ENCODE measurements at places on chromosomes 3 and 15.

GRCh38 chr3:110362751-110363150, 708.9 kb upstream of the NECTIN3 start:
- no peak for DNase-seq

- no peak for DNase-seq
Measured at GRCh38 chr3:12405432-12406272, 78.6 kb upstream of the TSEN2 start.

- no peak for DNase-seq
Measured at GRCh38 chr3:123584284-123584987, 417 bp downstream of the HACD2 start.

GRCh38 chr3:157776861-157777260, 273.6 kb upstream of the VEPH1 start:
- no peak for DNase-seq

GRCh38 chr3:156693166-156693565, 18.8 kb downstream of the TIPARP start:
- DNase-seq: no peak

- DNase-seq: no peak
Measured at GRCh38 chr15:31352911-31353811, 26.5 kb downstream of the KLF13 start.

DNA sequence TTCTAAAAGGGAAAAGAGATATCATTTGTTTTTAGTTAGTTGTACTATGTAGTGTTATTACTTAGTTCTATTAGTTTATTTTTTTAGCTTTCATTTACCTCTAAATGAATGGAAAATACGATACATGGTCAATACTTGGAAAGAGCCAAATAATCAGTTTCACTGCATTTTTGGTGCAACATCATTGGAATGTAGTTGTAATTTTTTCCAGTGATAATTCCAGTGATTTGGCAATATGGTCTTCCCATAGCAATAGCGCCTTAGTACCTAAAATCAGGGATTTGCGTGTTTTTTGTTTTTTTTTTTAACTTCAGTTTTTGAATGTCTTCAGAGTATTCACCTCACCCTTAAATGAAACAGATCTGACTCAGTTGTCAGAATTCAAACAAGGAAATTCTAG, 41.8 kb downstream of the RAB8B start:
- no peak for DNase-seq

DNA sequence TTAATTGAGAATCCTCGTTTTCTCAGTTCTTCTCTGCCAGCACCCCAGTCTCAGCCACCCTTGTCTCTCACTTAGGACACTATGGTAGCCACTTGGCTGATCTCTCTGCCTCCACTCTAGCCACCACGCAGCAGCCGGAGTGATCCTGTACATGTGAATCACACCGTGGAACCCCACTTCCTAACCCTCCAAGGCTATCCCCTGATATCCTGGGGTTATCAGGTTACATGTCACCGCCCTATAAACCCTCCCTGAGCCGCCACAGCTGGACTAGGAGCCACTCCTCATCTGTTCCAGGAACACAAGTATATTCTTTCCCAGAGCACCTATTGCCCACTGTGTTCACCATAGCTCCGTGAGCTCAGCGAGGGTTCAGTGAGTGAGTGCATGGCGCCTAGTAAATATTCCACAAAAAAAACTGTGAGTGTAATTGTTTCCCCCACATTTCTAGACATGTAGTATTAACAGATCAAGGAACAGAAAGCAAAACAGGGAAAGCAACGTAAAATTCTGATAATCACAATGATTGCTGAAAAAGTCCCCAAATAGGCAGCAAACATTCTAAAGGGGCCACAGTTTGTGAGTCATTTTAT, 661 bp upstream of the PARP14 start:
- no peak for DNase-seq

GRCh38 chr3:128262457-128262856, 109.2 kb downstream of the EEFSEC start:
- DNase-seq: no peak

- DNase-seq: no peak
Measured at GRCh38 chr15:100922192-100923040, 3.3 kb downstream of the LRRK1 start.

GRCh38 chr15:51283026-51283425, 55.4 kb downstream of the CYP19A1 start:
- DNase-seq: no peak

DNA sequence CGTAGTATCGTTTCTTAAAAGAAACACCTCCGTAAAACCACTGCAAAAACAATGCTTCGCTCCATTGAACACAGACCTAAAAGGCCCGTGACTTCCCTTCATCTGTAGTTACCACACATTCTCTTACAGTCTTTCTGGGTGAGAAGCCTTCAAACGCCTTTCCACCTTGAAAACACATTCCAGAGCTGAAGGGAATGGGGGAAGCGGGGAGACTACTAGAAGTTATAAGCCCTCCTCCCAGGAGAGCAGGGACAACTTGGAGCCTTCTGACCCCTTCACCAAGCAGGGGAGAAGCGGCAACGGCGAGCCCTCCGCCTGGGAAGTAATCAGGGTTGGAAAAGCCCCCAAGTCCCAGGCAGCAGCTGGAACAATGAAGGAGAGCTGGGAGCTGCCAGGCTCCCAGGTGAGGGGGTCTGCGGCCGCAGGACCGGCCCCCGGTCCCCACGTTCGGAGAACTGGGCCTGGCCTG, 461 bp downstream of the SECISBP2L start:
- DNase-seq: no peak

GRCh38 chr3:161371441-161372320, at the start of gene SPTSSB:
Gene SPTSSB (minus strand): TSS chr3:161371517. CDS start chr3:161346323, 25,194 bp downstream.
- DNase-seq: peak; percentile 34

DNA sequence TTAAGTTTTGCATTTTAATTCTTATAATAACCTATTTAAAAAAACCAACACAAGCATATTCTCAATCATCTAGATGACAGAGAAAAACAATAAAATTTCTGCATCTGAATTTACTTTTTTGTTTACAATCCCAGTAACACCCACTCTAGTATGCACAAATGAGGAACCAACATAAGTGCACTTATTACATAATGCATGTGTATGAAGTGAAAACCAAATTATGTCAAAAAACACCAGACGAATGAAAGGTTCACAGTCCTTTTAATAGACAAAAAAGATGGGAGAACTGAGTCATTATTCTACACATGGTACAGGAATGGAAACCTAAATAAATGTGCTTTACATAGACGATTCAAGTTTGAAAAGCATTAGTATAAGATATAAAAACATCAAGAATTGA, 91.7 kb downstream of the NR1I2 start:
- DNase-seq: no peak

DNA sequence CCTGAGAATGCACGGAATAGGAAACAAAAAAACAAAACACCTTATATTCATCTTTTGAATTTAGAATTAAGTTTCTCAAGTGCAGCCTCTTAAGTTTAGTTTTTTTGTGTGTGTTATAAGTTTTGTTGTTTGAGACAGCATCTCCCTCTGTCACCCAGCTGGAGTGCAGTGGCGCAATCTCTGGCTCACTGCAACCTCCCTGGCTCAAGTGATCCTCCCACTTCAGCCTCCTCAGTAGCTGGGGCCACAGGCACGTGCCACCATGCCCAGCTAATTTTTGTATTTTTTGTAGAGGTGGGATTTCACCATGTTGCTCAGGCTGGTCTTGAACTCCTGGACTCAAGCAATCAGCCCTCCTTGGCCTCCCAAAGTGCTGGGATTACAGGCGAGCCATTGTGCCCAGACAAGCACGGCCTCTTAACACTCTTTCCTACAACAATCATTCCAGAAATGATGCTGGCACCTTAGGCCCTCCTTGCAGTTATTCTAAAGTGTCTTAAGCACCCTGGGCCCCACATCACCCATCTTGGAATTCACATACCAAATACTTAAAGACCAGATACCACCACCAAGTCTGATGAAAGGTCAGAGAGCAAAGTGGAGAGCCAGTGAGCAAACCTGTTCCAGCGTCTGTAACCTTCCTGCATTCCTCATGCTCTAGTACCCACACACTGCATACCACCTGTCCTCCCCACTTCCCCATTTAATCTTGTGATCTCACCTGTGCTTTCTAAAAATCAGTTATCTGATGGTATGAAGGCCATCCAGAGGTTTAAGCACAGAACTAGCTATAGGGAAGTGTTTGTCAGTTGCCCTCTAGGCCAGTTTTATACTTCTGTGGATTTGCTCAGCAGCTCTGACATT, 6.9 kb upstream of the SPG11 start:
- no peak for DNase-seq

DNA sequence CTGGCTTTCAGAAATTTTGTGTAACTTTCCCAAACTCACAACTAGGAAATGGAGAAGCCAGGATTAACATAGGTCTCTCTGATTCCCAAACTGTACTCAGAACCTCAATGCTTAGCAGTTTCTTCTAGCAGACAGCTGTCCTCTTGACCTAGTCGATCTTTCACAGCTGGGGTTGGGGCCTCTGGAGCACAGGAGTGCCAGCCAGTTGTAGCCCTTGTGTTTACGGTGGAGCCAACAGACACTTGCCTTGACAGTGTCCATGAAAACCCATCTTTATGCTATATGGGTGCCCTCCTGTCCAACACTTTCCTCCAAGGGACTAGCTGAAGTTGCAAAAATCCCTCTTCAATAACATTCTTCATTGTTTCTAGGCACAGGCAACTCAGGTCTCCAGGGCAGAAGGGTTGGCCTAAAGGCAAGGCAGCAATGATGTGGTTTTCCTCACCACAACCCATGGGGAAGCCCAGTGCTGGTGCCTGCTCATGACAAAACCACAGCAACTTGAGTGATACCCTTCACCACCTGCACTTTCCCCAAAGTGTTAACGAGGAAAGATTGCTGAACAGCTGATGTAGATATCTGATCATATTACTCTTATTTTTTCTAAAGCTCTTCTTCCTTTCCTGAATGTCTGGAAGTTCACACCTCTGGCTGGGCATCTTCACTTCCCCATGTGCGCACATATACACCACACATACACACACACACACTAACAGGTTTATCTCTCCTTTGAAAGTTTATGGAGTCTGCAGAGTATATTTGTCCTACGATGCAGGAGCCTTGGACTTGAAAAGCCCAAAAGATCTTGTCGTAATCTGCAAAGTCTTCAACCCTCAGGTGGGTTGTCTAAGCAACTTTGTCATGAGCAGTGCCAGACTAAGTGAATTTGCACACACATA, 11.0 kb upstream of the KNG1 start:
- peak; percentile 36 for DNase-seq
